ENCODE measurements at places on chromosomes 12 and 14.

GRCh38 chr12:103326190-103326589, 169.6 kb downstream of the C12orf42 start:
- no peak for DNase-seq

DNA sequence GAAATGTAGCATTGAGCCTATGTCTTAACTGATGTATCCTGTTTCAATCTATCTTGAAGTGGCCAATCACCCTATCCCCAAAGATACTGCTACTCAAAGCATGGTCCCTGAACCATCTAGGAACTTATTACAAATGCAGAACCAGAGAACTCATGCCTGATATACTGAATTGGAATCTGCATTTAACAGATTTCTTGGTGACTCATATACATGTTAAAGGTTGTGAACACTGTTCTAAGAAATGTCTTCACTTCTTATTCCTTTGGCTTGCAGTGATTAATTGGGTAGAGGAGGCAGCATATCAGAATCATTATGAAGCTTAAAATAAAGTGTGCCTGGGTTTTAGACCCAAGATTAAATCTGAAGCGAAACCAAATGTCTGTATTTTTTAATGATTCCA, 795.6 kb downstream of the DIO2 start:
- no peak for DNase-seq

DNA sequence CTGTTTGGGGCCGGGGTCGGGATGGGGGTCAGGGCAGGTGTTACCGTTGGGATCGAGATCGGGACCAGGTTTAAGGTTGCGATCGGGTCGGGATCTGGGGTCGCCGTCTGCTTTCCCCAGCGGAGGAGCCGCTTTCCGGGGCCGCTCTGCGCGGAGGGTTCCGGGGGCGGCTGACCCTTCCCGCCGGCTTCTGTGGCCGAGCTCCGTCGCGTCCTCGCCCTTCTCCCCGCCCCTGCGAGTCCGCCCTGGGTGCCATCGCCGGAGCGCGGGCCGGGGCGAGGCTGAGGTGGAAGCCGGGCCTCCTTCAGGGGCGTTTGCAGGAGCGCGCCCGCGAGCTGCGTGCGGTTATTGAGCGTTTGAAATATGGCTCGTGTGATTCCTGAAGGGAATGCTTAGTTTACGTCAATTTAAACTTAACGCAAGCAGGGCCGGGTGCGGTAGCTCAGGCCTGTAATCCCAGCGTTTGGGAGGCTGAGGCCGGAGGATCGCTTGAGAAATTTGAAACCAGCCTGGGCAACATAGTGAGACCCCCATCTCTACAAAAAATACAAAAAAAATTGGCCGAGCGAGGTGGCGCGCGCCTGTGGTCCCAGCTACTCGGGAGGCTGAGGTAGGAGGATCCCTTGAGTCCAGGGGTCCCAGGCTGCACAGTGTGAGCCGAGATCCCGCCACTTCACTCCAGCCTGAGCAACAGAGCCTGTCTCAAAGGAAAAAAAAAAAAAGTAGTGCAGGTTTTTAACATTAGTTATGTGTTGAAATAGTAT, 620 bp downstream of the PGAM5 start:
- DNase-seq = no peak

GRCh38 chr12:85147331-85147730, 111.2 kb downstream of the LRRIQ1 start:
- no peak for DNase-seq

- DNase-seq = no peak
Observed at GRCh38 chr14:21258005-21258888, 11.0 kb downstream of the HNRNPC start.

DNA sequence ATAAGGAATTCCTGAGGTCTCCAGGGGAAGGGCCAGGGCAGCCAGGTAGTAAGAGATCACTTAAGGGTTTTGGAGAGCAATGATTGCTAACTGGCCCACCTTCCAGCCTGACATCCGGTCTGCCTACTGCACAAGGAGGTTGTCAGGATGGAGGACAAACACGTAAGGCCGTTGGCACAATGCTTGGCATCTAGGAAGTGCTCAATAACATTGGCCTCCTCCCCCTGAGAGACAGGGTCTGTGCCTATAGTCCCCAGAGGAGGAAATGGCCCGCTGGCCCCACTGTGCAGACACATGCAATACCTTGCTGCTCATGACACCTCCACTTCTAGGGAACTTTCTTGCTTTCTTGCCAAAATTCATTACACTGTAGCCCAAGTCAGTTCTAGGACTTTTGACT, 73.2 kb downstream of the NTF3 start:
- no peak for DNase-seq

DNA sequence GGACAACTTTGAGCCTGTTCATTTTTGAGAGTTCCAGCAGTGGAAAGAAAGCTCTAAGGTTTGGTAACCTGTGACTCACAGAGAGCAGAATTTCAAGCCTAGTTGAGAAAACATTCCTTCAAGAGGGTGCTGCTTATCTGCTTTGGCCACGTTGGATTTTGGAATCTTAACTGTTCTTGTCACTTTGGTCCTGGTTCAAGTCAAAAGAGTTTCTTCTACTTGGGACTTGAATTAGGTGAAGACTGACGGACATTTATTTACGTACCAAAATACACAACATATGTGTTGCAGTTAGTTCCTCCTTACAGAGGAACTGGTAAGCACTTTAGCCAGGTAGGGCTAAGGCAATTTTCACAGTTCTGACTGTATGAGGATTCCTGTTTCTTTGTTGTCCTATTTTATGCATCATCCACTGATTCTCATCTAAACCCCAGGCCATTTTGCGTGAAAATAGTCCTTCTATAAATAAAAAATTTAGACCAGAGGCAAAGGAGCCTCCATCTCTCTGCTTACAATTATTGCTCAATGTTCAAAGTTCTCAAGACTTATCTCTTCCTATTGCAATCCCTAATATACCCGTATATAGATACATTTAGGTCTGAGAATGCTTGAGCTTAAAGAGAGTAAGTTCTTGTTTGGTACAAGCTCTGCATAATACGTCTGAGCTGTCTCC, 580.9 kb downstream of the DIO2 start:
- no peak for DNase-seq

GRCh38 chr14:68312884-68313610, 479.8 kb downstream of the ZFP36L1 start:
- DNase-seq = no peak

DNA sequence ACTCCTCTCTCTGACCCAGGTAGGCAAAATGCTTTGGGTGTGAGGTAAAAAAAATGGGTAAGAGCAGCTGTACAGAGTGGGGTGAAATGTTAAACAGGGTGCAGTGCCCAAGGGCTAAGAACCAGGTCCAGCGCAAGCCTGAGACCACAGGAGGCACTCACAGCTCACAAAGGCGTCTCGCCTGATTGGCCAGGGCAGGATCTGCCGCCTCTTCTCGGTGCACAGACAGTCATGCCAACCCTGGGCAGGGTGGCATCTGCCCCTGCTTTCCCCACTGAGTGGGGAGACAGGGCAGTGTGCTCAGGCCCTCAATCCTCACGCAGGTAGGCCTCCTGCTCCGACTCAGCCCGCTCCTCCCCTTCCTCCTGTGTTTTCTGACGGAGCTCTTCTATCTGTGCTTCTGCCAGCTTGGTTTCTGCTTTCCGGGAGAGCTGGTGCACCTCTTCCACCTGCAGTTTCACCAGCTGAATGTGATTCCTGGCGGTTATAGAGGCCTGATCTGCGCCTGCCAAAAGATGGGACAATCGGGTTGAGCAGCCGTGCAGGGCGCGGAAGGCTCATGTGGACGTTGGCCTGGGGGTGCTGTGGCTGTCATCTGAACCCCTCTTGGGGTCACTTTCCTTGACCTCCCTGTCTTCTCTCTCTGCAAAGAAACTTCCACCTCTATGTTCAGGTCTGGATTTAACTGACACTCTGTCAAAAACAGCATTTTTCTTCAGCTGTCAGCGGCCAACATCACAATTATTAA, 4.7 kb downstream of the B3GNT4 start:
- DNase-seq = no peak

DNA sequence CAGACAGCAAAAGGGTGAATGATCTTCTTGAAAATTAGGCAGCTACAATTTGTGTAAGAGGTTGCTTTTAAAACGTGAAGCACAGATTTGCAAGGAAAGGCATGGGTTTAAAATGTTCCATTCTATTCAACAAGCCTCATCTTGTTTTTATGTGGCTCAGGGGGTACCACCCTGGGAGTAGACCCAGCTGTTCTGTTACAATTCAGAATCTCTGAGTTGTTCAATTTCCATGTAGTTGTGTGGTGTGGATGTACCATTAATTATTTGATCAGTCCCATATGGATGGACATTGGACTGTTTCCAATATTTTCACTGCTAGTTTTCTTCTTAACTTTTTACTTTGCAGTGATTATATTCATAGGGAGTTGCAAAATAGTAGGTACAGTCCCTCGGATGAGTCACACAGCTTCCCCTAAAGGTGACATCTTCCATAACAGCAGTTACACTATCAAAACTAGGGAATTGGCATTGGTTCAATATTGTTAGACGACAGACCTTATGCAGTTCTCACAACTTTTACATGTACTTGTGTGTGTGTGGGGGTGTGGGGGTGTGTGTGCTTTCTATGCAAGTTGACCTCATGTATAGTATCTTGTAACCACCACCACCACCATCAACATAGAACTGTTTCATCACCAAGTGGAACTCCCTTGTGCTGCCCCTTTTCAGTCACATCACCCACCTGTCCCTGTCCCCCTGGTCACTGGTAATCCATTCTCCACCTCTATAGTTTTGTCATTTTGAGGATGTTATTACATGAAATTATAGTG, 59.0 kb upstream of the CAPRIN2 start:
- DNase-seq = no peak

DNA sequence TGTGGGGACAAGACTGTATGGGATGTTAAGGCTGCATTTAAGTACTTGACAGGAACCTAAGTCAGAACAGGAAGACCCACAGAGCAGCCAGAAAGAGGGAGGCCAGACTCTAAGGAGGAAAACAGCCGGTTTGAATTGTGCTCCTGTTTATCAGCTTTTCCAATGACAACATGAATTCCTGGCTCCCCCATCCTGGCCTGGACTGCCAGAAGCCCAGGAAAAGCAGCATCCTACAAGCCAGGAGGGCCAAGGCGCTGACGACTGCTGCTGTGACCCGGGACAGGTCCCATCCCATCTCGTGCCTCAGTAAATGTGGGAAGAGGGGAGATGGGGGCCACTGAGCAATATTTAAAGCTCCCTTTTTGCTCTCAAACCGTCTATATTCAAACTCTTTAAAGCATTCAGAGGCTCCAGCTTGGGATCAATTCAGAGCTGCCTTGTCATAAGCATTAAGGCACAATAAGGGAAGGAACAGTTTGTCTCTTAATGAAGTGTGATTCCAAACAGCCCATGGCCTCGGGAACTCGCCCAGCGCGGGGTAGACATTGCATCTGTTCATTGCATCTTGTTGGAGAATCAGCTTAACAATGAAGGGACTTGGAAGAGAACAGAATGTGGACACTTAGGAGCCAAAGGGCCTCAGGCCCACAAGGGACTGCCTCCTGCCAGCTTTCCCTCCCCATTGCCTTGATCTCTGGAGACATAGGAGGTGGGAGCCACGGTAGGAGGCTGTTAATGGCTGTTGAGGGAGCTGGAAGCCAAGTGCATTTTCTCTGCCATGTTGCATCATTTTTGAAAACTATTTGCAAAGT, 49.6 kb downstream of the CMKLR1 start:
- peak; percentile 26 for DNase-seq

DNA sequence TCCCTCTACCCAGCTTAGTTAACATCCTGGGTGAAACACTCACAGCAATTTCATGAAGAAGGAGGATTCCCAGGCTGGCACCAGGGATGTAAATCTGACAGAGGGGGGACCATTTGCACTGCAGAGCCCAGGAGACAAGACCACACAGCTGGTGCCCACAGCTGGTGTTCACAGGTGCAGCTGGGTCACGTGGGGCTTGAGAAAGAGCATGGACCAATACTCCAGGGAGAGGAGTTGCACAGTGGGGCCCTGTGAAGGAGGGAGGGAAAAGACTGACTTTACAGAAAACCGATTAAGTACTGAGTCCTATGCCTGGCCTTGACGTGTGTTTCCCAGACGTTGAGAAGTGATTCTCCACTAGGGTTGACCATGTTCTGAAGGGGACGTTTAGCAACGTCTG, 1316.7 kb upstream of the TMEM132C start:
- DNase-seq = no peak

GRCh38 chr14:41642367-41642766, 35.7 kb downstream of the LRFN5 start:
- peak; percentile 28 for DNase-seq

- DNase-seq = no peak
Observed at GRCh38 chr14:42961509-42961908, 1354.8 kb downstream of the LRFN5 start.

- DNase-seq = no peak
Observed at GRCh38 chr14:78608998-78609787, 439.0 kb downstream of the NRXN3 start.

GRCh38 chr14:80926397-80927082, 15.0 kb downstream of the CEP128 start:
- no peak for DNase-seq

GRCh38 chr12:2194060-2194459, 141.3 kb downstream of the CACNA1C start:
- no peak for DNase-seq

- no peak for DNase-seq
Observed at GRCh38 chr12:54299515-54300224, 1.1 kb downstream of the NFE2 start.

- no peak for DNase-seq
Observed at GRCh38 chr14:93108105-93108504, 7.6 kb downstream of the ITPK1 start.

- DNase-seq = no peak
Observed at GRCh38 chr12:18383203-18383602, 121.9 kb downstream of the PIK3C2G start.

- peak; percentile 78 for DNase-seq
Observed at GRCh38 chr12:57127101-57127725, 1.1 kb upstream of the LRP1 start.

GRCh38 chr14:46322730-46323403, 328.7 kb downstream of the RPL10L start:
- DNase-seq = no peak

DNA sequence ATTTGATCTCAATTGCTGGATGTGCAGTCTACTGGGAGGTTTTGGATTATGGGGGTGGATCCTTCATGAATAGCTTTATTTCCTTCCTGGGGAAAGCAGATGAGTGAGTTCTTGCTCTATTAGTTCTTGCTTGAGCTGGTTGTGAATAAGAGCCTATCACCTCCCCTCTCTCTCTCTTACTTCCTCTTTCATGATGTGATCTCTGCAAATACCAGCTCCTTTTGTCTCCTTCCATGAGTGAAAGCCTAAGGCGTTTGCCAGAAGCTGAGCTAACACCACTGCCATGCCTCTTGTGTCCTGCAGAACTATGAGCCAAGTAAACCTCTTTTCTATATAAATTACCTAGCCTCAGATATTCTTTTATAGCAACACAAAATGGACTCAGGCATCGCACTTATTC, 302.7 kb downstream of the CCER1 start:
- no peak for DNase-seq

GRCh38 chr14:20684662-20685456, 499 bp downstream of the RNASE4 start:
- DNase-seq = peak; percentile 69

- DNase-seq = no peak
Observed at GRCh38 chr12:113347-113746, 46.8 kb downstream of the IQSEC3 start.

Measured in mucosa of gallbladder (tissue), 1 donor.